Fibroblast of the aortic adventitia (primary cell): ENCODE measurements at places on chromosomes 12 and 14. TPM values are rescaled to one million over a fixed set of nuclear protein-coding genes. Genes with fewer than 3 reads are reported as not detected.

DAD1 gene
- 81.2 and 564 TPM in 2 replicates for total RNA-seq

MIP gene
- total RNA-seq, result not detected in 2 replicates

DNA sequence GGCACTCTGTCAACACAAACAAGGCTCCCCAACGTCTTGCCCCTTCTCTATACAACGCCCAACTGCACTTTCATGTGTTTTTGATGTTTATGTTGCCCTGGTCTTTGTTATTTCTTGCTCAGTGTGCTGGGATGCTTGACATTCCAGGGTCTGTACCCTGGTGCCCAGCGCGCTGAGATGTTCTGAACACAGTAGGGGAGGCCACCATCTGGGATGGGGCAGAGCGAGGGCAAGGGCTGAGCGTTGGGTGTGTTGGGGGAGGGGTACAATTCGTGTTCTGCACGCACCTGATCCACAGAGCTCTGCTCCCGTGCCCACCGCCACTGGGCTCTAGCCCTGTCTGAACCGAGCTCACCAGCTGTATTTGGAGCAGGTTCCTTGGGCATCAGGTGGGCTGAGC, 52.9 kb downstream of the ISCA2 start:
- DNase-seq, result no peak

NKX2-1 gene
- not detected in 2 replicates for total RNA-seq

ZDHHC22 gene
- total RNA-seq, result not detected in 2 replicates

DNA sequence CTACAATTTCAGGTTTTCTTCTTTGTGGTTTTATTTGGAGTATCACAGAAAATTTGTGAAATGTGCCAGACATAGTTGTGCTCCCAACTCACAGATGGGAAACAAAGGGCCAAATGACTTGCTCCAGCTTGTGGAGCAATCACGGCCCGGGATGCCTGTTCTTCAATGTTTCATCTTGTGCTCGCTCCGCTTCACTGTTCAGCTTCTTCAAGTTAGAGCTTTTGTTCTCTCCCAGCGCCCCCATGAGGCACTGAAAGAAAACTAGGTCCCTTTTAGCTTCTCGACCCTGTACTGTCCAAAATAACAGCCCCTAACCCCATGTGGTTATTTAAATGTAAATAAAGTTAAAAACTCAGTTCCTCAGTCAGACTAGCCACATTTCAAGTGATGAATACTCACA, 187.9 kb upstream of the STXBP6 start:
- peak; percentile 9 for DNase-seq

DNA sequence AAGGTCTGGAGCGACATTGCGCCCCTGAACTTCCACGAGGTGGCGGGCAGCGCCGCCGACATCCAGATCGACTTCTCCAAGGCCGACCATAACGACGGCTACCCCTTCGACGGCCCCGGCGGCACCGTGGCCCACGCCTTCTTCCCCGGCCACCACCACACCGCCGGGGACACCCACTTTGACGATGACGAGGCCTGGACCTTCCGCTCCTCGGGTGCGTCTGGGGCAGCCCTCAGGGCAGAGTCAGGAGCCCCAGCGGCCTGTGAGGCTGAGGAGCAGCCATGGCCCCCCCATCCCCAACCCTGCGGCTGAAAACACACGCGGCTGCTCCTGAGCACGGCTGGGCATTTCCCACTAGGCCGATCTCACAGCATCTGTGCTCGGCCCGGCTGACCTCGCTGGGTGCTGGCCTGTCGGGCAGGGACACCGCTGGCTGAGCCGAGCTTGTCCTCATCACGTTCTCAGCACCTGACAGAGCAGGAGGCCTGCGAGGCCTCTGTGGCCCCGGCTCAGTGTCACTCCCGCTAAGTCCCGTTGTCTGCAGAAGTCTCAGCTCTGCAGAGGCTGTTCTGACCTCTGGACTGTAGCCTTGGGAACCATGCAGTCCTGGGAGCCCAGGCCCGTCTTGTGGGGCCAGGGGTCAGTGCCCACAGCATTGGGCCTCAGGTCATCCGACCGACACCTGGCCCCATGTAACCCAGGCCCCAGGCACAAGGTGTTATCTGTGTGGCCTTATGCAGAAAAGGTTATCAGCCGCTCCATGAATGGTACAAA, 12.6 kb downstream of the MMP17 start:
- no peak for DNase-seq

DNA sequence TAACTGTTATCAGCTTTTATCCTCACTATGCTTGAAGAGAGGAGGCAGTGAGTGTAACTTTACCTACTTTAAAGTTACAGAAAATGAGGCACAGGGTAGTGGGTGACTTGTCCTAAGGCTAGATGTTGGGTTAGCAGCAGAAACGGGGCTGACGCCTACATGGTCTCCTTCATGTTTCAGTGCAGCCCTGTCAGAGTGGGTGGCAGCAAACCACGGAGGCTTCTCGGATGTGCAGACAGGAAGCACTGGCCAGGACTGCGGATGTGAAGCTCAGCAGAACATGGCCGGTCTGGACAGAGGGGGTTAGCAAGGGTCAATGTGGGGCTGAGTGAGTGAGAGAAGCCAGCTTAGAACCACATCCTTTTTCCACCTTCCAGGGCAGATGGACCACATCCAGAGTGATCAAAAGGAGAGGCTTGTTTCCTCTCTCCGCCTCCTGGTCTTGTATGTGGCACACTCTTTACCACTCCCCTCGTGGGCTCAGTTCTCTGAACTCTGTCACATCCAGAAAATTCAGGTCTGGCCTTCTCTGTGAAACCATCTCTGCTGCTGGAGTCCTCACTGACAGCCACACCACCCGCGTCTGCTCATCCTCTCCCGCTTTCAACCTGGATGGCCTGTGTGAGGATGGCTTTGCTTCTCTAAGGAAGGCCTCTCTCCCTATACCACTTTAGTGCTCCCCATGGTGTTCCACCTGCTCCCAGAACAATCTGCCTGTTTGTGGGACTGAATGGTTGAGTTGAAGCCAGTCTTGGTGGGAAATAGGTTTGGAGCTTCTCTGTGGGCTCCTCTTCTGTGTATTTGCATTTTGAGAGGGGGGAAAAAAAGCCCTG, 14.1 kb downstream of the SUSD6 start:
- no peak for DNase-seq

C12orf54 gene
- total RNA-seq, result not detected in 2 replicates

DNA sequence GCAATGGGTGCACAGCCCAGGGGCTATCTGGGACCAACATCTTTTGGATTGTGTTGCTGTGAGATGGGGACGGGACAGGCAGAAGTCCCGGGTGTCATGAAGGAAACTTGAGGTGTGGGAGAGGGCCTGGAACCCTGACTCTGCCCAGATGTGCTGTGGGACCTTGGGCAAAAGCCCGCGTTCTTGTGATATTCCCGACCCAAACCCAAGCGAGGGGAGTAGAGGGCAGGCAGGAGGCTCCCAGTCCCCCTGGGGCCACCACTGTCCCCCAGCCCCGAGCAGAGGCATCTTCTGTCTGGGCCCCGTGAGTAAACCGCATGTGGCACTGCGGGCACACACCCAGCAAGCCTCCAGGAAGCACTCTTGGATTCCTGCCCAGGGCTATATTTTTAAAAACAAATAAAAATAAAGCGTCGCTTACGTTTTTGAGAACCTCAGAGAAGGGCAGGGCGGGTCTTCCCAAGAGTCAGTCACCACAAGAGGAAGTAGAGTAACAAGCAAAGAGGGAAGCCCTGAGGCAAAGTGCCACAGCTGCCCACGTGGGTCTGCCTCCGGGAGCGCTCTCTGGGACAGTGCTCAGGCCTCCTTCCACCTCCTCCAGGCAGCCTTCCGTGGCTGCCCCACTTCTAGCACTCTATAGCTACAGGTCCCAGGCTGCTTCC, 39.5 kb downstream of the BEGAIN start:
- no peak for DNase-seq

SLC7A8 gene
- 11.7 and 37.5 TPM in 2 replicates for total RNA-seq

DNA sequence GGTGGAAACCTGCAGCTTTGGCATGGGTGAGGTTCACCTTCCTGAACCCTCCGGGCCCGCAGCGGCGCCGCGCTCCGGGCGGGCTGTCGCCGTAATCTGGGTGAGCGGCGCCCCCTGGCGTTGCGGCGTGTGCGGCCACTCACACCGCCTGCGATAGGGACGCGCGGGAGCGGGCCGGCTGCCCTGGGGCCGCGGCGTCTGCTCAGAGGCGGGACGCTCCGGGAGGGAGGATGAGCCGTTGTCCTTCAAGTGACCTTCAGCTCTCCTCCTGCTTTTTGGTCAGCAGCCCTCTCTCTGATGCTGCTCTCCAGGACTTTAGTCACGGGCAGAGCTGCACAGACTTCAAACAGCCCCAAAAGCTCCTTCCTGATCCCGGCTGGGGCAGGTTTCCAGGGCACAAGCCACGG, 211.7 kb upstream of the FKBP4 start:
- peak; percentile 51 for DNase-seq

EML5 gene
- total RNA-seq, result under 0.01 TPM in 1 of 2 replicates, not detected in the other

DNA sequence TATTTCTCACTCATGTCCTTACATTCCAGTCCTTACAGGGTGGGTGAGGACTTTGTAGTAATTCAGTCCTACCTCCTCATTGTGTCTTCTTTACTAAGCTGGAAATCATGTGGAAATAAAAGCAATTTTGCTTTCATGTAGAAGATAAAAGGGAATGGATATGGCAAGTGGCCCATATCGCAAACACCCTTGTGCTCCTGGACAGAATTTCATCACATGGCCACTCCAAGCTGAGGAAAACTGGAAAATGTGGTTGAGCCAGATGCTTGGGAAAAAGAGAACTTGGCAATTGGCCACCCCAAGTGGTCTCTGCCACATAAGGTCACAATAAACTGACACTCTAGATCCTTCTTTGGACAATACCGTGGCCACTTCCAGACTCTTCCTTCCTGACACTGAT, 64.2 kb upstream of the IFNG-AS1 start:
- DNase-seq, result no peak

GRCh38 chr12:17108877-17109541, 503.0 kb upstream of the LMO3 start:
- peak; percentile 0 for DNase-seq

GRCh38 chr12:78530100-78530765, 334.3 kb upstream of the SYT1 start:
- peak; percentile 64 for DNase-seq

LGR5 gene
- 7.8 TPM in 1 of 2 replicates, not detected in the other for total RNA-seq

- DNase-seq, result no peak
These were observed 105.2 kb downstream of the DICER1 start for GRCh38 chr14:95052016-95052585.

DNA sequence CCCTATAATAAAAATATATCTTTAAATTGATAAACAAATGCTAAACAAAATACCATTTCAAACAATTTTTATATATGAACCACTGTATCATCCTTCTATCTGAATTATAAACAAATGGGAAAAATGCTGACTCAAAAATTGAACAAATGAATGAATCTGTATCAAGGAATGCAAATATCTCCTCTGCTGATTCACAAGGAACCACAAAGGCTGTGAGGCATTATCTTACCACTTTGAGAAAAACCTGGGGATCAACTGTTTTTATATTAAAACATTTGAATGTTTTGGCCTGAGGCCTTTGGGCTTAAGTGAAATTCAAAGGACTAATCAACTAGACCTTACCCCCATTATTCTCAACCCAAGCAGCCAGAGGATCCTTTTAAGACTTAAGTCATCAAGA, 86.3 kb downstream of the EML5 start:
- DNase-seq, result peak; percentile 2

TSFM gene
- 16.2 and 19.9 TPM in 2 replicates for total RNA-seq

GRCh38 chr14:25092258-25092740, 42.4 kb upstream of the STXBP6 start:
- no peak for DNase-seq

- peak; percentile 72 for DNase-seq
These were observed 603 bp upstream of the ENDOU start for GRCh38 chr12:47725893-47726292.

PHC1 gene
- 27.6 and 31.6 TPM in 2 replicates for total RNA-seq

BMP4 gene
- 14.4 and 23.8 TPM in 2 replicates for total RNA-seq

OTX2 gene
- not detected in 2 replicates for total RNA-seq

DNA sequence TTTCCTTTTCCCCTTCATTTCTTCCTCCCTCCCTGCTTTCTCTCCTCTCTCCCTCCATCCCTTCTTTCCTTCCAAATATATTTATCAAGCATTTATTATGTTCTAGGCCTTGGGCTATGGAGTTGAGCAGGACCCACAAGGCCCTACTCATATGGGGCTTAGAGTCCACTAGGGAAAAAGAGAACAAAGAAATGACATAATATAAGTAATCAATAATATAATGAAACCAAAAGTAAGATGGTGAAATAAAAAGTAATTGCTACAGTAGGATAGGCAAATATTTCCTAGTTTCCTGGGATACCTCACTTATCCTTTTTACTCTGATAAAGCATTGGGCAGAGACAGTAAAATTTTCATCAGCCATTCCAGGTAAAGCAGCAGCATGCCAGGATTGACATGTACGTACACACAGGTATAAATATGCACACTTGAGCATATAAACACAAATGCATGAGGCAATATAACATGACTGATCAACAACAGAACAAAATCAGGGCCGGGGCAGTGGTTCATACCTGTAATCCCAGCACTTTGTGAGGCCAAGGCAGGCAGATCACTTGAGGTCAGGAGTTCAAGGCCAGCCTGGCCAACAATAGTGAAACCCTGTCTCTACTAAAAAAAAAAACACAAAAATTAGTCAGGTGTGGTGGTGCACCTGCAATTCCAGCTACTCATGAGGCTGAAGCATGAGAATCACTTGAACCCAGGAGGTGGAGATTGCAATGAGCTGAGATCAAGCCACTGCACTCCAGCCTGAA, 35.5 kb upstream of the CSRP2 start:
- no peak for DNase-seq

SCFD1 gene
- 103 and 125 TPM in 2 replicates for total RNA-seq

- DNase-seq, result no peak
These were observed 293.0 kb upstream of the NAV3 start for GRCh38 chr12:77537663-77538062.

- DNase-seq, result peak; percentile 46
These were observed 565 bp downstream of the SPRYD3 start for GRCh38 chr12:53078425-53079225.

- no peak for DNase-seq
These were observed 1211.4 kb downstream of the VRK1 start for GRCh38 chr14:98008381-98009113.

GRCh38 chr14:58796242-58797009, 158.7 kb downstream of the DACT1 start:
- DNase-seq, result no peak

DNA sequence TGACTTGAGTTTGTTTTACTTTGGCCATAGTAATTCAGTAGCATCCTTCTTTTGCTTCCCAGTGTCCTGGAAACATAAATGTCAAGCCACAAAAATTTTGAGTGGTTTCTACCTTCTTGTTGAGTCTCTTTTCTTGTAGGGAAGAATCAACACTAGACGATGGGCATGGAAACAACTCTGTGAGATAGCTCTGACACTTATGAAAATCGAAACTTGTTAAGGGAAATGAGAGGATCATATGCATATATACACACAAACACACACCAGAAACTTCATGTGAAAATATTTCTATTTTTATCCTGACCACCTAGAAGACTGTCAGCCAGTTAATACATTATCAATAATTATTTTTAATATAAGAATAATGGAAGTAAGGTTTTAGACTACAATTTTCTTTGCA, 1247.3 kb upstream of the FLRT2 start:
- no peak for DNase-seq
